ENCODE measurements at places on chromosomes 6 and 20. TPM values are rescaled to one million over a fixed set of nuclear protein-coding genes. Genes with fewer than 3 reads are reported as not detected.
A peak's percentile ranks its signal among the peaks of the same experiment; 100 is the strongest.

DNA sequence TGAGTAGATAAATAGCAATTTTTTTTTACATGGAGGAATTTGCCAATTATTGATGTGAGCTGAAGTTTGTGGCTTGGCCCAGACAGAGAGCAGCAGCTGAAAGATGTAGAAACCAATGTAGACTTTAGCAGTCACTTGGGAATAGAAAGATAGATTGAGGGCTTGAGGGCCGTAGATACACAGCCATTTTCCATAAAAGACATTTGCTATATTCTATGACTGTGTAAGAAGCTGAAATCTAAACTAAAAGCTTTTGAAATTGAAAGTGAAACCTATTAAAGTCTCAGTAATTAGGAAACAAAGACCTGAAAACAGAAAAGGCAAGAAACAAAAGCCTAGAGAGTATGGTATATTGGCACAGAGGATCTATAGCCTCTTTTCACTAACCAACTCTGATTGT, 332.7 kb downstream of the CENPW start:
- no peak for DNase-seq

- DNase-seq, result no peak
Measured at GRCh38 chr20:48486065-48486464, 341.7 kb downstream of the PREX1 start.

DNA sequence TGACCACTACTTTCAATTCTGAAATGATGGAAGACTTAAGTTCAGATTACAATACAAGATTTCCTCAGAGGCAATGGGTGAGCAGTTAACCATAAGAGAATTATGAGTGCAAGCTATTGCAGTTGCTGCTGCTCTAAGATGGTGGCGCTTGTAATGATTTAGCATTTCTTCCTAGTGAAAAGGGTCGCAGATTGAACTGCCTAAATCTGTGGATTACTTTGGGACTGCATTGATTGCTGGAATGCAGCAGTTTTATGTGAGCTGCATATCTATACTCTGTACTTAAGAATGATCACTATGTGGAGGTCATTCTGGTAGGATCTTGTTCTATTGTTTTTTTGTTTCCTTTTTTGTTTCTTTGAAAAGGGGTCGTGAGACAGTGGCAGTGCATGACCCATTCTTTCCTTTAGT, 5.3 kb downstream of the SCAF8 start:
- DNase-seq, result no peak

- DNase-seq, result no peak
Measured at GRCh38 chr6:159700970-159701369, 7.9 kb upstream of the SOD2 start.

DNA sequence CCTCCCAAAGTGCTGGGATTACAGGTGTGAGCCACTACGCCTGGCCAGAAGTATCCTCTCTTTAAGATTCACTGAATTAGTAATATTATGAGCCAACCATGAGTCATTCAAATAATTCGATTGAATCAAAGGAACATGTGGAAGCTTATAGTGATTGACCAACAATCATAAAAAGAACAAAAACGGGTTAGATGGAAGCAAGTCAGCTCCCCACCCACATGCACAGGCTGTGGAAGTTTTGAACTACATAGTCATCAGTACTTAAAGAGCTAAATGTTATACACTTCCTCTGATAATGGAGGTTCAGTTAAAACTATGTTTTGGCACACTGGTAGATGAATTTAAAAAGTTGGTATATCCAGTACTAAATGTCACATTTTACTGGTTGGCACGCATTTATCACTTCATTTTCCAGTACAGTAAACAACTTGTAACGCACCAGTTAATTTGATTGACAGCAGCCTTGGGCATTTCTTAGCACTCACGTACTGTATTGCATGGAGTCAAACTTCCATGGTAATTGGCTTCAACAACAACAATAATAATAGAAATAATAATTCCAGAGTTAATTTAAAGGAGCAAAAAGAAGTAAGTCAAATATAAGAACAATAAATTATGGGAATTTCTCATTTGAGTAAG, 1107.3 kb upstream of the MAP3K7 start:
- DNase-seq, result no peak

DNA sequence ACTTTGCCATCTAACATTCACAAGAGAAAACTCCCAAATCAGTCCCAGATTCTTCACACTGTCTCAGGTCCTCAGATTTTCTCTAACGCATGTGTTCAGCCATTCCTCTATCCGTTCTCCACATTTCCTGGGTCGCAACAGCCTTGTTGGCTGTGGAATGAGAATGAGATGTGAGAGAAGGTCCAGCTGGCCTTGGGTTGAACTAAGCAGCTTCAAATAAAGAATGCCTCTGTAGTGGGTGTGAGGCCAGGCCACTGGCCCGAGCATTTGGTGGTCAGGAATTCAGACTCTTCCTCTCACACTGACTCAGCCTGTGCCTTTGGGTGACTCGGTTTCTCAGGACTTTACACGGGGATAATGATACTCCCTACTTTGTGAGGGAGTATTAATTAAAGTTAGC, 73.8 kb upstream of the CCN6 start:
- DNase-seq, result no peak

GRCh38 chr6:166597711-166598440, 11.4 kb upstream of the RAMACL start:
- DNase-seq, result no peak

- no peak for DNase-seq
Measured at GRCh38 chr6:139508576-139508975, 134.1 kb upstream of the CITED2 start.

DNA sequence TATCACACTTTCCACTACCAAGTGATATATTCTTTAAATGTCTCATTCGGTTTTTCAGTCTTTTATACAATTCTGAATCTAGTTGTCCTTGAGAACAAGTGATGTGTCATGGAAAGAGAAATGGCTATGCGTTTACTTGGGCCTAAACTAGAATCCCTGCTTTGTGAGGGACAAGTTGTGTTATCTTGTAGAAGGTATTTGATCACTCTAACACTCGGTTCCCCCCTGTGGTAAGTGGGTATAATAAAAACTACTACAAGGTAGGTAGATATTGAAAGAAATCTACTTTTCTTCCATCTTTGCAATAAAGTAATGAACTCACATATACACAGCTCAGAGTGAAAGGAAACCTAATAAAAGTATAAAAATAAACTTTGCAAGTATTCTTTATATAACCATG, 108.9 kb downstream of the MANEA start:
- no peak for DNase-seq

DNA sequence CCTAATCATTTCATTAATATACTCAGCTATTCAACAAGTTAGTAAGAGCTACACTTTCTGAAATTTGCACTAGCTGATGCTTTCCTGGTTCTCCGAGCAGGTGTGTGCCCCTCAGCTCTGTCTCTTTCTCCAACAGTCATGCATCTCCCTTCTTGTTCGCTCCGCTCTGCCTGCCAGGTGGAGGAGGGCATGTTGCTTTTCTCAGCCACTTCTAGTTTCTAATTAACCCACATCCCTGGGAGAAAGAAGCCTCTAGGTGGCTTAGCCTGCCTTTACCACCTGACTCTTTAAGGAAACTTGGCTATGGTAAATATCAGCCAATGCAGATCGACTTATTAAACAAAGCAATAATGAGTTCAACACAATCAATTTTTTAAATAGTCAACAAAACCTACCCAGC, 34.2 kb downstream of the LRFN2 start:
- DNase-seq, result no peak

DNA sequence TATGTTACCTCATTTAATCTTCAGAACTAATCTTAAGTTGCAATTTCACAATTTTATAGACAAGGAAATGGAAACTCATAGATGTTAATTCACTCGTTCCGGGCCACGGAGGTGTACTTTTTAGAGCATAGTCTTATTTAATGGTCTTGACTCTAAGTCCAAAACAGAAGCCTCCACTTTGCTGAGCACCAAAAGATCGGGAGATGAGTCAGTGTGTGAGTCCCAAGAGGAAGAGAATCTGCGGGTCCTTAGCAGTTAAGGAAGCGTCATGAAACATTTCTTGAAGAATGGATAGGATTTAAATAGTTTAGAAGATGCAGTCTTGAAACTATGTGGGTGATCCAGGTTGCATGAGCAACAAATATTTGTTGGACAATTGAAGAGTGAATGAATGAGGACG, 231.8 kb upstream of the QKI start:
- no peak for DNase-seq

DNA sequence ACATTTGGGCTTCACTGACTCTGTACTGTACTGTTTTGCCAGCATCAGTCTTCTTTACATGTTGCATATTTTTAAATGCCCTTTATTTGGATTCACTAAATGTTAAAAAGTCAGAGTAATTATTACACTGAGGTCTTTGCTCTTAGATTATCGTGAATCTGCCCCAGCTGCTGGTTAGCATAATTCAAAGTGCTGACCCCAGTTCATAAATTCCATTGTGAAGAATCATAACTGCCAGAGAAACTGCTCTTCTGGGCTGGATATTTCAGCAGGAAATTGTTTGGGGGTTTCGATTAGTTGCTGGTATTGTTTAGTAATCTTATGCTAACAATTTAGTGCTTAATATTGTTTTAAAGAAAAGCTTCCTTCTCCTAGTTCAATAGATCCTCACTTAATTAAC, 682.1 kb upstream of the MAP3K7 start:
- no peak for DNase-seq

DNA sequence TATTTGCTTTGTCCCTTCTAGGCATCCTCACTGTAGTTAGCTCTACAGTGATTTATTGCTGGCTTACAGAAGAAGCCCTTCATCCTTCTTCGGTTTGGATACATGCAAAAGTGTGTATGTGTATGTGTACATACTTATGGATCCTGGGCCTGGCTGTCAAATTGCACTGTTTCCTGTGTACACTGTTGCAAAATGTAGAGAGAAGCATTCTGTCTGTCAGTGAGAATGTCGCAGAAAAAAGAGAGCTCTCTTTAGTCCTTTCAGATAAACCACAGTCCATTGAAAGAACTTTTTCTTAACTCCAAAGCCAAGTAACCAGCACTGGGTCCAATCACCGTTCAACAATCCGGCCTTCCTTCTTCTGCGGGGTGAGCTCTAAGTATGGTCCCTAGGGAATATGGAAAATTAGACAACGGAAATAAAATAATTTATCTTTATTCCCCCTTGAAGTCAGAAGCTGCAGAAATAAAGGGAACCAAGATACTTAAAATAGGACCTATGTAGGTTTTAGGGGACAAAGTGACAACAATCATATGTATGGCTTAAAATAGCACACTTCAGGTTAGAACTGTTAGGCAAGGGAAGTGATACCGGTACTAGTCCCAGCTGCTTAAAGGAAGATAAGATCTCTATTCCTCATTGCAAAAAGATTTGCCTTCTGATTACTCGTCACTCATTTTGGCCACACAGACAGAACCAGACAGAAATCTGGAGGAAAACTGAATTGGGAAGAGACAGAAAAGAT, 107.0 kb downstream of the CD83 start:
- no peak for DNase-seq

- DNase-seq, result no peak
Measured at GRCh38 chr6:88562353-88563276, 396.5 kb upstream of the CNR1 start.

DNA sequence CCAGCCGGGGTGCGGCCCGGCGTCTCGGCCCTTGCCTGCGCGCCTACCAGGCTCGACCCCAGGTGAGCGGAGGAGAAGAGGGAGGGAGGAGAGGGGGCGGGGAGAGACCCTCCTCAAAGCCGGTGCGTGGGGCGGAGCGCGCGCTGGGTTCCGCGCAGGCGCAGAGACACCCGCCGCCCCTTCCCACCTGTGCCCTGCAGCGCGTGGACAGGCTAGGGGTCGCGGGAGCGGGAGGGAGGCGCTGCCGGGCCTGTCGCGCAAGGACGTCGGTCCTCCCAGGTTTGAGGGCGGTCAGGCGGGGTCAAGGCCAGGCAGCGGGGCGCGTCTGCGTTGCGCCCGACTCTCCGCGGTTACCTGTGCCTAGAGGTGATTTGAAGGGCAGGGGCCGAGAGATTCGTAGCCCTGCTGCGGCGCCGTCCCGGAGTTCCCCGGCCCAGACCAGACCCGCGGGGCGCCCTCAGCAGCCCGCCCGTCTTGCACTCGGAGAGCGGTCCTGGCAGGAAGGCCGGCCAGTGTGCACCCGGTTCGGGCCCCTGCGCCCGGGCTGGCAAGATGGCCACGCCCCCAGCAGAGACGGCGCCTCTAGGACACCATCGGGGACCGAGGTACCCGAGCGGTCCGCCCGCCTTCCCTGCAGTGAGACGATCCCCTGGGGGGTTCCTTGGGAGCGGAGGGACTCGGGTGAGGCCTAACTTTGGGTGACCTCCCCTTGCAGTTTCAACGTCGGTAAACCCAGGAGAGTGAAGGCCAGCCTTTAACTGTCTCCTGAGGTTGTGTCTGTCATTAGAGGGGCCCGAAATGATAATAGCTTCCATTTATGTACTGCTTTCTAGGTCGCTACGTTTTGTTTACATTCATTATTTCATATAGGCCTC, 546 bp downstream of the C6orf136 start:
- DNase-seq, result peak; percentile 82

DNA sequence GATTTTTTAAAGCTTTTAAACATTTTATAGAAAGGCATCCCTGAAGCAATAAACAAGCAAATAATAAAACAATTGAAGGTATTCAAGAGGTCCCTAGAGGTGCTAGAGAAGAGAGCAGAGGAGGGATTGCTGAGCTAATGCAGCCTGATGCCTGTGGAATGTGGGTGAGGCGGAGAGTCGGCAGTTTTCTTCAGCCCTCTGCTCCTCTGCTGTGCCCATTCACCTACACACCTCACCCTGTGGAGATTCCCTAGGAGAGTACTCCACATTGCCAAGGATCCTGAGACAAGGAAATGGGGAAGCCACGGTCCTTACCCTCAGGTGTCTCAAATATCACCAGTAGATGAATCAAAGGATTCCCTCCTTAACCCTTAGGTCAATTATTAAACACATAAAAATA, 199.8 kb upstream of the POU3F2 start:
- peak; percentile 31 for DNase-seq

DNA sequence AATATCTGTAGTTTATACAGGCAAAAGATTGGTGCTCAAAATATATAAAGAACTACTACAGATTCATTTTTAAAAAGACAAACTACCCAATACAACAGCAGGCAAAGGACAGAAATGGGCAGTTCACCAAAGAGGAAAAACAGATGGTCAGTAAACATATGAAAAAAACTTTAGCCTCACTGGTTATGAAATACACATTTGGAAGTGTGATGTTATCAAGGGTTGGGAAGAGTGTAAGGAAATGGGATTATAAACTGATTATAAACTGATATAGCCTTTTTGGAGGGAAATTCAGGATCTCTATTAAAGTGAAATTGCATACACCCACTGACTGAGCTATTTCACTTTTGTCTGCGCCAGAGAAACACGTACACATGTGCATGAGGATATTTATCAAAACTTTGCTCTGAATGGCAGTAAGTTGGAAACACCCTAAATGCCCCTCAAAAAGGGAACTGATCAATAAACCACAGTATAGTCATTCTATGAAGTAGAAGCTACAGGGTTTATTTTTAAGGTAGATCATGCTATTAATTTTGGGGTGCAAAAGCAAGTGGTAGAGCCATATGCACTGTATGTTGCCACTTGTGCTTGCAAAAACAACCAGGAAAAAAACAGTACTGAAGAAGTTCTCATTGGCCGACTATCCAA, 32.2 kb upstream of the ARFGEF2 start:
- DNase-seq, result no peak

CALHM6 gene
- 6.9 TPM for total RNA-seq

ETV7 gene
- 14.4 TPM for total RNA-seq

LY6G6C gene
- not detected for total RNA-seq

SOBP gene
- 1.6 TPM for total RNA-seq

SYCP2L gene
- not detected for total RNA-seq

NMBR gene
- total RNA-seq, result not detected

TFAP2A gene
- 26.6 TPM for total RNA-seq

RHAG gene
- total RNA-seq, result not detected

CCN2 gene
- 44.5 TPM for total RNA-seq

FAM8A1 gene
- total RNA-seq, result 13.0 TPM

SMIM26 gene
- 278 TPM for total RNA-seq

All from M059J (cell line).